ENCODE measurements at places on chromosomes 4 and X.

DNA sequence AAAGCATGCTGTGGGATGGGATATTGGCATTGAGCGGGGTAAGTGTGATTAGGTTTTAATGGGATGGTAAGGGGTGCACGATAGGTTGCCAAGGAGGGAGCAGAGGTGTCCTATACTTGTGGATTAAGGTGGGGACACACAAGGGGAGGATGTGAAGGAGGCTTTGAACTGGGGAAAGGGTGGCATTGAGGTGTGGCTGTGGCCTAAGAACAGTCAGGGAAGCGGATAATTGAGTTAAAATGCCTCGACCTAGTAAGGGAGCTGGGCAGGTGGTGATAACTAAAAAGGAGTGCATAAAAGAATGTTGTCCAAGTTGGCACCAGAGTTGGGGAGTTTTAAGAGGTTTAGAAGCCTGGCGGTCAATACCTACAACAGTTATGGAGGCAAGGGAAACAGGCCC, 17.5 kb downstream of the KLKB1 start:
- DNase-seq = no peak

- DNase-seq = no peak
These were observed 11.7 kb upstream of the PITX2 start for GRCh38 chr4:110634350-110635162.

DNA sequence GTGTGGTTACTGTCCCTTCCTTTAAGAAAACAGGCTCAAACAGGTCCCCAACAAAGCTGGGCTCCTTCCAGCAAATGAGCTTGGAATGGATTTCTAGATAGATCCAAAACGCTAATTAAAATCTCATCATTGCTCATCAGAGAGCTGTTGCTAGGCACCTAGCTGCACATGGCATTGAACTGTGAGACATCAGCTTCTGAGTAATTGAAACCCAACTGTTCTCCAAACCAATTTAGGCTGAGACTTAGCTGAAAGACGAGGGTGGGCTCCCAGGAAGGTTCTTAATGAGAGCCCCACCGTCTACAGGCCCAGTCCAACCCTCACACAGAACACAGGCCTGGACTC, 59.1 kb downstream of the FAM184B start:
- DNase-seq = no peak

GRCh38 chr4:150211016-150211415, 132.8 kb downstream of the DCLK2 start:
- no peak for DNase-seq

GRCh38 chrX:135543924-135544323, 23.5 kb downstream of the INTS6L start:
- no peak for DNase-seq

GRCh38 chr4:5931526-5931925, 38.6 kb upstream of the CRMP1 start:
- DNase-seq = no peak

DNA sequence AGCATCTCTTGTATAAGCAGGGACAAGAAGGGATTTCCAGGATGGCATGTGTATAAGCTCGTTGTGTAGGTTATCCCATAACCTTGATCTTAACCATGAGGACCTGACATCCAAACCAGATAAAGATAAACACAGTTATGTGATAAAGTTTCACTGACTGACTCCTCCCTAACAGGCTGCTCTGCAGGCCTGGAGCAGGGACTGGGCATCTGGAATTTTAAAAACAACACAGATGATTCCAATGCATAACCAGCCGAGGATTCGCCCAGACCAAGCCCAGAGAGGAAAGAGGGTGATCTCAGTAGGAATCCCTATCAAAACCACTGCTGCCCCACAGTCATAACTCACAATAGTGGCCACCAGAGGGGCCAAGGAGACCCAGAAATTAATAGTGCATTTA, 22.7 kb downstream of the KLF3 start:
- no peak for DNase-seq

GRCh38 chr4:148874331-148874730, 432.1 kb upstream of the NR3C2 start:
- DNase-seq = no peak

GRCh38 chr4:54277691-54278090, 48.6 kb downstream of the PDGFRA start:
- peak; percentile 83 for DNase-seq

DNA sequence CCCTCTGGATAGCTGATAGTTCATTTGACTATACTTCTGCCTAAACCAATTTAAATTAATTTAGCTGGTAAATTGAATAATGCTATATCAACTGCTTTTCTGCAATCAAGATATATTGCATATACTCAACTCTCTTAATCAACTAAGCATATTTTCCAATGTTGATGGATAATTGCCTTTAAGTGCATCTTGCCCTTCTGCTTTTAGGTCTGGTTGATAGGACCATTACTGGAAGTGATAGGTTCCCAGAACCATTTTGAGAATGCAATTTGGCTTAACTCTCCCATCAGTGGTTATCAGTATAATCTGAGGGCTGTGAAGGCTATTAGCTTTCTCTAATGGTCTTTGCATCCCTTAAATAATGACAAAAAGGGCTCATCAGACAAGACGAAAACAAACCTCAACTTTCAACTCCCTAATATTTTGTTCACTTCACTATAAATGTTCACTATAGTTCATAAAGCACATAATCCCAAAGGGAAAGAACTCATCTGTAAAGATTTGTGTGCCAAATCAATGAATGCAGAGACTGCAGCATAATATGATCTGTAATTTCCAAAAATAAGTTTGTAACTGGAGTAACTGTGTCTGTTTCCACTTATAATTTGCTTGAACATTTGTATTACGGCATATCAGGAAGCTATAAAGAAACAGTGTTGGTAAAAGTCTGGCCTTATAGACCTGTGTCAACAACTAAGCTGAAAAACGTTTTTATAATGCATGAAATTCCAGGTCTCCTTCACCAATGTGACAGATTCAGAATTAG, 273.6 kb downstream of the FBXO8 start:
- DNase-seq = no peak

DNA sequence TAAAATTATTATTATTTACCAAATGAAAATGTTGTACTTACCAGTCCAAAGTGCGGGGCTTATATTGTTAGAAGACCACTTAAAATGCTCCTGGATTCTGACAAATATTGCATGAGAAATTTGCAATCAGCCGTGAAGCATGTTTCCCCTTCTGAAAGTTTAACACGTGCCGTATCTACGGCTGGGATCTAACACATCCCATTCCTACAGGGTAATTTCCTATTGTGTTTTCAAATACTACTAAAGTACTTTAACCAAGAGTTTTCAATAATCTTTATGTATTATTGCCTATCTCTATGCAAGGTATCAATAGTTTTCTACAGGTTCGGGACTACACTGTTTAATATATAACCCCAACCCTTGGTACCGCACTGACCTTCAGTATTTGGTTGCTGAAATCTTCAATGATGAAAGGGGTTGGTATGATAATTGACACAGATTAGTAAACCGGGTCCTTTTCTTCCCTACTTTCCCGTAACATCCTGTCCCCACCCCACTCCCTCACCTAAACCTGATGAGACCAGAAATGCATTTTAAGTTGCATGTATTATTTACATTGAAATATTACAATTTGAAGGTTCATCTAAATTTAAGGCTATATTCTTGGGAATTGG, 795 bp upstream of the BRWD3 start:
- DNase-seq = peak; percentile 12

DNA sequence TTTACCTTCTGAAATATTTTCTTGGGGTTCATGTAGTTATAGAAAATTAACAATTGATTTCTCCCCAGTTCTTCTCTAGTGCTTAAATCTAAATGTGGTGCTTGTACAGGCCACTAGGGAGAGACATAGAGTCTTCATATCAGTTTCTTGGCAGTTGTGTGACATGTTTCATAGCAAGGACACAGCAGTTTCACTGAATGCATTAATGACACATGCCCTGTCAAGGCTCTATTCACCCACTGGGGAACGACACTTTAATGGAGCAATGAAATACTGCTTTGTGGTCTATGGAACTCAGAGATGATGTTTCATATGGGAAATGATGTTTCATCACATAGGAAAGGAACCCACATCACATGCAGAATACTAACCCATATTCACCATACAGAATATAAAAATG, 2.8 kb downstream of the VEGFC start:
- DNase-seq = peak; percentile 76

DNA sequence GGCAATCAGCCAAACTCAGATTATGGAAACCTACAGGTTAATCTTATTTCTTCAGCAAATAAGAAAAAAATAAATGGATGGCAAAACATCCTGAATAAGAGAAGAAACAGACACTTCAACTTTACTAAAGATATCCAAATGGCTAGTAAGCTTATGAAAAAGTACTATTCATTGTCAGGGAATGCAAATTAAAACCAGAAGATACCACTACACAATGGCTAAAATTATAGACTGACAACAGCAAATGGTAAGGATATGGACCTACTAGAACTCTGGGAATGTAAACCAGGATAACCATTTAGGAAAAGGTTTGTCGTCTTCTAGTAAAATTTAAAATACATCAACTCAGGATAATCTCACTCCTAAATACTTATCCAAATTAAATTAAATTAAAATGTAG, 24.3 kb downstream of the GRSF1 start:
- peak; percentile 16 for DNase-seq

- no peak for DNase-seq
These were observed 64.0 kb downstream of the GPRASP3 start for GRCh38 chrX:102784550-102784949.

DNA sequence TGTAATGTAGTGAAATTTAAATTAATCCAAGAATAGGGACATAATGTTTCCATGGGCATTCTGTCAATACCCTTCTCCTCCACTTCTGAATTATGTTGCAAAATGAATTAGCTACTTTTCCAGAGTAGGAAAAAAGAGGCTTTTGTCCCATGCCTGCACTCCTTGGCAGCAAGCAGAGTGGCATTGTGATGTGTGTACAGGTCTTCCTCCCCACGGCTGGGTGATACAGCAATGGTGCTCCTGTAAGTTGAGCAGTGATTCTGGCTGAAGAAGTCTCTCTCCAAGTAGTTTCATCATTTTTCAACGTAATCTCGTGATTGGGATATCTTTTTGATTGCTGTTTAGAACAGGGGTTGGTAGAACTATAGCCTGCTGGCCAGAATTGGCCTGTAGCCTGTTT, 59.9 kb downstream of the KIT start:
- no peak for DNase-seq

- peak; percentile 17 for DNase-seq
These were observed at the start of gene NPNT for GRCh38 chr4:105894660-105895582. Gene NPNT (plus strand): TSS chr4:105895471. CDS start chr4:105895653, 182 bp downstream.

DNA sequence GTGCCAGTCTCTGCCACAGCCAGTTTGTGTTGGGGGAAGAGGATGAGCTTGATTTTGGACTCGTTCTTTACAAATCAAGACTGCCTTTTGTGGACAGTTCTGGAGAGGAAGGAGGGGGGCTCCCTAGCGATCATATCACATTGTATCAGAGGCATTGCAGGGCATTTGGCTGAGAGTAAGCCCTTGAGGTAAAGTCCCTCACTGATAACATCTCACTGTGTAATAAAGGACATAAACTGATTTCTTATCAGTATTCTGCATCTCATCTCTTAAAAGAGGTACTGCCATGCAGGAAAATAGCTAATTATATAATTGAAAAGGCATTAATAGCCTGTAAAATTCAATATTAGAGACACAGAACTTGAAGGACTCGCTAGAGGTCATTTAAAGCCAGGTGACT, 6.1 kb upstream of the IGFBP7 start:
- DNase-seq = no peak

DNA sequence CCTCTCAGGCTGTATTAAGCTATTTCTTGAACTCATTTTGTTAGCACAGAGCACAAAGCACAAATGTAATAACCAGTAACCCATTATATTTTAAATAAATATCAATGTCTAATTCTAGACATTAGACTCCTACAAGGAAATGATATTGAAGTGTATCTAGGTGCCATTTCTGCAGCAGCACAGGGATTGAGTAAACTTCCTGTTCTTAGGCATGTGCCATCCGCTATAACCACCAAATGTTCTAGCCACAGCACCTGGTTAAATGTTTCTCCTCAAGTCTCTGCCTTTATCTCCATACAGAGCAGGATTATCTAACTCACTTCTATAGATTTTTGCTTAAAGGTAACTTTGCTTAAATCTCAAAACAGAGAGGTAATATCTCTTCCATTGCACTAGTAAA, 51.4 kb downstream of the SGMS2 start:
- no peak for DNase-seq

- DNase-seq = peak; percentile 66
These were observed 19.0 kb downstream of the FHL1 start for GRCh38 chrX:136166221-136166855.

GRCh38 chr4:87543835-87544461, 14.8 kb upstream of the SPARCL1 start:
- DNase-seq = peak; percentile 75

DNA sequence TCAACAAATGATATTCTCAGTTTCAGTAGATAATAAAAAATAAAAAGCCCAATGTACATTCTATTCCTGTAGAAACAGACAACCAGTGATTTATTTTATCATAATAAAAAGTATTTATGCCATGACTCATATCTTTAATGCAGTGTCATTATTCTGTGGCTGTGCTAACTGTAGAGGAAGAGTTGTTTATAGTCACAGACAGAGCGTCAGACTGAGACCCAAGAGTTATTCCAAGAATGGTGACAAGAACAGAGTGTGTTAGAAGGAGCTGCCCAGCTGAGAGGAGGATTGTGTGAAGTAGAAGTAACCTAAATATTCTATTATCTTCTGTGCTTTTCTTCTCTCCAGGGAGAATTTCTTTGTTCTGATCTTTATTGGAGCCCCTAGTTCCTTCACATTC, 210.7 kb downstream of the PPP1R2C start:
- DNase-seq = no peak

GRCh38 chr4:84915396-84915780, 51.1 kb downstream of the WDFY3 start:
- peak; percentile 26 for DNase-seq

DNA sequence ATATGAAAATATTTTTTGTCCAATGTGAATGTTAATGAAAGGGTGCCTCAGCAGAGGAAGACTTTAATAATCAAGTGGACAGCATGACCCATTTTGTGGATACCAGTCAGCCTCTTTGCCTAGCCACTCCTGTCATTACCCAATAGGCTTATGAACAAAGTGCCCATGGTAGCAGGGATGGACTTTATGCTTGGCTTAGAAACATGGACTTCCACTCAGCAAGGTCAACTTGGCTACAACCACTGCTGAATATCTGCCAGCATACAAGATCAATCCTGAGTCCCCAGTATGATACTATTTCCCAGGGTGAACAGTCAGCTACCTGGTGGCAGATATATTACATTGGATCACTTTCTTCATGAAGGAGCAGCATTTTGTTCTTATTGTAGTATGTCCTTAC, 56.7 kb upstream of the NXF3 start:
- no peak for DNase-seq

GRCh38 chr4:98711526-98711925, 53.1 kb upstream of the TSPAN5 start:
- no peak for DNase-seq

DNA sequence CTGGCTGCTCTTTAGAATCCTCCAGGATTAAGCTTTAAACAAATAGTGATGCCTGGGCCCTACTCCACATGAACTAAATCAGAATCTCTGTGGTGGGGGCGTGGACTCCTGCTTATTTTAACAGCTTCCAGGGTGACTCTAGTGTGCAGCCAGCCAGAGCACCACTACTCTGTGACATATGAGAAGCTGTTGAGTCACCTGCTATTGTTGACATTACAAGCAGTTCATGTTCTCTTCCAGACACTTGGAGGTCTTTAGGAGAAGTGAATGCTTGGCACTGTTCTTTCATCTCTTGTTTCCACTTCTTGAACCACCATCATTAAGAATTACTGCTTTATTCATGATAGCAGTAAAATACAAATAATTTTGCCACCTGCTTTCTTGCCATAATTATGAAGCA, 426 bp upstream of the C4orf51 start:
- peak; percentile 85 for DNase-seq

GRCh38 chr4:39304651-39305050, 61.5 kb downstream of the RFC1 start:
- DNase-seq = no peak

All from fibroblast of the aortic adventitia (primary cell).